ENCODE measurements at places on chromosomes 7 and 10.

DNA sequence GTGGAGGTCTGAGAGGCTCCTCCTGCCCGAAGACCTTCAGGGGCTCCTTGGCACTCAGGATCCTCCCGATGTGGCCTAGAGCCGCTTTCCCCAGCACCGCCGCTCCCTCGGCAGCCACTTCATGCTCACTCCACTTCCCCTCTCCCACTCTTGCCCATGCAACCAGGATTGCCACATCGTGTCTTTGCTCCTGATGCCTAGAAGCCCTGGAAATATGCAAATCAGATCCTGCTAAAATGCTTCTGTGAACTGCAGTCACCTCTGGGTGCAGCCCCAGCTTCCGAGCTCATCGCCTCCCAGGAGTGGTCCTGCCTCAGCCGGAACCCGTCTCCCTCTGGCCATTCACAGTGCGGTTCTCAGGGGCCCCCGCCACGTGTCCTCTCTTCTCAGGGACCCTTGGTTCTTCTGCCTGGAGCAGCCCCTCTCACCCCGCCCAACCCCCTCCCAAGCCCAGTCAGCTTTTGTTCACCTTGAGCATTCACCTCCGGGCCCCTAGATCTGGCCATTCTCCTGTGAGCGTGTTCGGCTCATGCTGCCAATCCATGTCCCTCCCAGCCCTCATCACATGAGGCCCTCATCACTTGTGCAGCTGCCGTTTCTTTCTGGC lies 175.5 kb downstream of the ADARB2 start:
- DNase-seq = no peak

DNA sequence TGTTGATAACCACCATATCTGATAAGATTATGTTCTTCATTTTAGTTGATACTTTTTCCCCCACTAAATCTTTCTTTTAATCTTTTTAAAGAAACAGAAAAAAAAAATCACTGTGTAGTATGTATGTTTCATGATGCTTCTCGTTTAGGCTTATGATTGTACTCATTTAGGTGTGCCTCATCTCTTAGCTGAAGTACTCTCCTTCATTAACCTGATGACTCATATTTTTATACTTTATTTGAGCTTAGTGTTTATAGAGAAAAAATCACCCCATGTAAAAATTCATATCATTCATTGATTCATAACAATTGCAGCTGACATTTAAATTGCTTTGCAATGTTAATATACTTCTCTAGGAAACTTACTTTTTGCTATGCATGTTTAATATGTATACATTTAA lies 158.9 kb downstream of the MLLT10 start:
- no peak for DNase-seq

- no peak for DNase-seq
These were observed 123.1 kb downstream of the NRBF2 start for GRCh38 chr10:63256009-63256773.

- DNase-seq = no peak
These were observed 36.3 kb downstream of the CALML3 start for GRCh38 chr10:5560817-5561703.
